ENCODE measurements at places on chromosomes 11 and 22.

DNA sequence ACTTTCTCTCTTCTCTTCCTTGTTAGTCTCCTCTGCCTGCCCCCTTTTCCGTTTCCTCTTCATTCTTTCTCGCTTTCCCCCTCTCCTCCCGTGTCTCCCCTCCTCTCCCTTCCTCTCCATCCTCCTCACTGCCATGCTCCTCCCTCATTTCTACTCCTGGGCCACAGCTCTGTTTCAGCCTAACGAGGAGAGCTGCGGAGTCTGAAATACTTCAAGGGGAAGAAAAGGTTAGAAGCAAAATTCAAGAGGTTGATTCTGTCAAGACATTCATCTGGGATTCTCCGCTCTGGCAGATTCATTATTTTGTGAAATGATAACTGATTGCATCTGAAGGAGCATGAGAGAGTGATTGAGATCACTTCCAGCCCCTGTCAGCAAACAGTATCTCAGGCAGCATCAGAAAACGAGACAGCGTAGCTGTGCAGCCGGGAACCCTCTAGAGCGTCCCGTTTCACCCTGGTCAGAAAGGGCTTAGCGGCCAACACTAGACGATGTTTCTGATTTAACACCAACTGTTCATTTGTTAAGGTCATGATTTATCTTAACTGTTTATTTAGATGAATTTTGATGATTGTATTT is 279.3 kb upstream of the B3GAT1 start:
- no peak for DNase-seq

DNA sequence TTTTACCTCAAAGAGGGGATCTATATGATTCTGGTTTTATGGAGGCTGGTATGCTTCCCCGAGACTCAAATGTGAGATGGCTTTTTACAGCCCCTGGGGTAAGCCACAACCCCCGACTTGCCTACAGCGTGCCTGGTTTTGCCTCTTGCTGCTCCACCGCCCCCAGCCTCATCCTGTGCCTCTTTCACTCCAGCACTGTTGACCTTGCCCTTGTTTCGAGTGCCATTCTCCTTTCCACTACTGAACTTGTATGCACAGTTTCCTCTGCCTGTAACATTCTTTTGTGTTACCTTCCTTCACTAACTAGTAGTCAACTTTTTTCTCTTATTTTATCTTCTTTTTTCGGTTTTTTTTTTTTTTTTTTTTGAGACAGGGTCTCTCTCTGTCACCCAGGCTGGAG is 219.0 kb upstream of the ZBED5 start:
- DNase-seq = no peak

DNA sequence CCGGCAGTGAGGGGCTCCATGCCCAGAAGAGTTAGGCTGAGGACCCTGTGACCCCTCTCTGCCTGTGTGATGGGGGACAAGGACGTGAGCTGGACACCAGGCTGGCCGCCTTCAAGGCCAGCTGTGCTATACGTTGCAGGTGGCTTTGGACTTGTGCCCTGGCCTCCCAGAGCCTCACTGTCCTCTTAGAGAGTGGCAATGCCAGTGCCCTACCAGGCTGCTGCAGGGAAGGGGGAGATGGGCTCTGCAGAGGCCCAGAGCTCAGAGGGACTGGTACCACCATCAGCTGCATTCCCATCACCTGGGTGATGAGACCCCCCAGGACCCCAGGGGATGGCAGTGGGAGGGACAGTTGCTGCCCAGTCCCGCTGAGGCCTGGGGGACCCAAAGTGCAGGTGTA is 90.4 kb upstream of the SHISAL1 start:
- DNase-seq = no peak

- no peak for DNase-seq
These were observed 46.9 kb downstream of the C22orf31 start for GRCh38 chr22:29014773-29015172.

GRCh38 chr11:11731311-11732083 is 109.7 kb upstream of the GALNT18 start:
- no peak for DNase-seq

- DNase-seq = peak; percentile 66
These were observed 1.2 kb upstream of the FCHSD2 start for GRCh38 chr11:73143126-73143838.

- no peak for DNase-seq
These were observed 627 bp downstream of the ASCL2 start for GRCh38 chr11:2269601-2270321.
